ENCODE measurements at places on chromosomes 2 and 18. TPM values are rescaled to one million over a fixed set of nuclear protein-coding genes. Genes with fewer than 3 reads are reported as not detected.

FECH gene
- total RNA-seq, result 21.7 TPM

AFTPH gene
- total RNA-seq, result 33.4 TPM

ABCG8 gene
- not detected for total RNA-seq

ST8SIA3 gene
- total RNA-seq, result not detected

NPPC gene
- total RNA-seq, result not detected
